ENCODE measurements at places on chromosomes 11 and 22.
A peak's percentile ranks its signal among the peaks of the same experiment; 100 is the strongest.

DNA sequence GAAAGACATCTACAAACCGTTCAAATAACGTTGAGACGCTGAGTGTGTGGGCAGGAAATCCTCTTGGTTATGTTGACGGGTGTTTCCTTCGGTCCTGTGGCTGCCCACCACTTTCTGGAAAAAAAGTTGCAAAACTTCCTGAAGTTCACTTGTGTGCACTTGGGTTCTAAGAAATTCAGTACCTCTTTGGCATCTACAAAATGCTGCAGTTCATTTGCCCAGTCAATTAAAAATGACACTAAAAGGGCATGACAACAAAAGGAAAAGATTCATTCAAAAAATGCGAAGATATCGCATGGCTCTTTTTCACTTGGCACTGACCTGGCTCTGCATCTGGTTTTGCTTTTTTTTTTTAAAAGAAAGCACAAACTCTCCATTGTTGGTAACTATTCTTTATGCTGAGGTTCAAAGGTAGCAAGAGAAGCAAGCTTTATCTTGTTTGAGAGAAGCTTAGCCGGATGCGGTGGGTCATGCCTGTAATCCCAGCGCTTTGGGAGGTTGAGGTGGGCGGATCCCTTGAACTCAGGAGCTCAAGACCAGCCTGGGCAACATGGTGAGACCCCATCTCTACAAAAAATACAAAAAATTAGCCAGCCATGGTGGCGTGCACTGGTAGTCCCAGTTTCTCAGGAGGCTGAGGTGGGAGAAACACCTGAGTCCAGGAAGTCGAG lies 10.6 kb upstream of the XBP1 start:
- no peak for DNase-seq

GRCh38 chr22:46614025-46614931 lies 5.9 kb upstream of the GRAMD4 start:
- DNase-seq = no peak

DNA sequence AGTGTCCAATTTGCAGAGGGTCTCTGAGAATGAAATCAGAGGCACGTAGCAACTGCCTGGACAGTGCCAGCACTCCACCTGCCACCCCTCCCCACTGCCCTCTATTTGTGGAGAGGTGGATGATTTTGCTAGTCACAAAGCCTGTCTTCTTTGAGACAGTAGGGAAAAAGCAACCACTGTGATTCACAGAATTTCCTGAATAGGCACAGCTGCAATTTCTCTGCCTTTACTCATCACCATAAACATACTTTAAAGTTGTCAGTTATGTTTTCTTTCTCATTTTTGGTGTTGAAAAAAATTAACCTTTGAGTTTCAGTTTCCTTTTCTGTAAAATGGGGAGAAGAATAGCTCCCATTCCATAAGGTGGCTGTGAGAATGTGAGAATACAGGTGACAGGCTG lies 134.3 kb downstream of the TEAD1 start:
- no peak for DNase-seq

DNA sequence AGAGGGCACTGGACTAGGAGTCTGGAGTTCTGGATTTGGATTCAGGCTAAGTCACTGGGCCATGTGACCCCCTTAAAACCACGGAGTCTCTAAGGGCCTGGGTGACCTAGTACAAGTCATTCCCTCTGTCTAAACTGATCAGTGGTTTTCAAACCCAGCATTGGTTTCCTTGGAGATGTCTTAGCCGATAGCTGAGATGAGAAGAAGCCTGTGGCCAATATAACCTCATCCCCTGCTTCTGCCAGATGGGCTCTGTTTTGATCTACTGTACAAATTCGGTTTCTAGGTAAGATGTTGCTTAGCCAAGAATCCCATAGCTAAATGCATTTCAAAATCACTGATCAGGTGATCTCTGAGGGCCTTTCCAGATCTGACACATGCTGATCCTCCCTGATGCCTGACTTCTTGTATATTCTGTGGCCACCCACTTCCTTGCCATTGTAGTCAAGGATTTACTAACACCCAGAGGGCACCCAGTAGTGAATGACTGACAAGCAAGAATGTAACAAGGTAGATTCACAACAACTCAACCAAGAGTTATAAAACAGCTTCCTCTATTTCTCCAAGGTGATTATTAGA lies 53.1 kb downstream of the GALNT18 start:
- DNase-seq = no peak

GRCh38 chr11:101777476-101777875 lies 137.3 kb upstream of the CEP126 start:
- no peak for DNase-seq

GRCh38 chr22:23064381-23065068 lies 5.8 kb upstream of the GNAZ start:
- DNase-seq = no peak

- no peak for DNase-seq
Measured at GRCh38 chr11:68302670-68303069, 9.7 kb upstream of the LRP5 start.

DNA sequence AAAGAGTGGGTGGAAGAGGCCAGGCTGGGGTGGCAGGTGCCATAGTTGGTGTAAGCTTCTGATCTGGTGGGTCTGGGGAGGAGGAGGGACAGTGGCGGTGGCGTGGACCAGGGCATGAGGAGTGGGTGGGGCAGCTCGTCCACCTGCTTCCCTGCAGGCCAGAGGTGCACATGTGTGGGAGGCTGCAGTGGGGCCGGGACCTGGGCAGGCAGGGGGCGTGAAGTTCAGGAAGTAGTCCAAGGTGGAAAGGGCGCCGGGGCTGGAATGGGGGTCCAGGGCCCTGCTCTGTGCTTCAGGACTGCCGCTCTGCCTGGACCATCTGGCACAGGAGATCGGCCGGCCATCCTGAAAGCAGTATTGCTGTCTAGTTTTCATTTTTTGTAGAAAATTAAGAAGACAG lies 15.9 kb downstream of the RIBC2 start:
- DNase-seq = no peak

GRCh38 chr11:120801801-120802689 lies 221.9 kb upstream of the TBCEL start:
- DNase-seq = no peak

DNA sequence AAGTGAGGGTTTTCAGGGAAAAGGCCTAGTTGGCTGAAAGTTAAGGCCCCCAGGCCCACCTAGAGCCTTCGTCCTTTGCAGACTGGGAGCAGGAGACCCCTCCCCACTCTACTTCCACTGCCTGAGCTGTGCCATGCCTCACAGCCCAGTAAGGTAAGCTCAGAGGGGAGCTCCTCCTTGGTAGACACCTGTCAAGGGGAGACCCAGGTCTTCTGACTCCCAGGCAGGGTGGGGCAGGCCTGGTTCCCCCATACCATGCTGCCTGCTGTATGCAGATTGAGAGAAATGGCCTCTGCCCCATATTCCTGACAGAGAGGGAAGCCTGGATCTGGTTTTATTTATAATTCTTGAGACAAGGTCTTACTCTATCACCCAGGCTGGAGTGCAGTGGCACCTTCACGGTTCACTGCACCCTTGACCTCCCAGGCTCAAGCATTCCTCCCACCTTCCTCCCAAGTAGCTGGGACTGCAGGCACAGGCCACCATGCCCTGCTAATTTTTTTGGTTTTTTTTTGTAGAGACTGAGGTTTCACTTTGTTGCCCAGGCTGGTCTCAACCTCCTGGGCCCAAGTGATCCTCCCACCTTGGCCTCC lies 697 bp downstream of the RAB36 start:
- DNase-seq = no peak

GRCh38 chr11:77993902-77994301 lies 566 bp downstream of the INTS4 start:
- DNase-seq = no peak

GRCh38 chr11:119571311-119571710 lies 148.3 kb upstream of the THY1 start:
- no peak for DNase-seq

GRCh38 chr11:88174709-88175568 lies at the start of gene RAB38:
RAB38 (minus strand) TSS chr11:88175443; CDS start chr11:88175384, 59 bp downstream.
- no peak for DNase-seq

GRCh38 chr11:103619480-103619879 lies 417.0 kb upstream of the DDI1 start:
- no peak for DNase-seq

DNA sequence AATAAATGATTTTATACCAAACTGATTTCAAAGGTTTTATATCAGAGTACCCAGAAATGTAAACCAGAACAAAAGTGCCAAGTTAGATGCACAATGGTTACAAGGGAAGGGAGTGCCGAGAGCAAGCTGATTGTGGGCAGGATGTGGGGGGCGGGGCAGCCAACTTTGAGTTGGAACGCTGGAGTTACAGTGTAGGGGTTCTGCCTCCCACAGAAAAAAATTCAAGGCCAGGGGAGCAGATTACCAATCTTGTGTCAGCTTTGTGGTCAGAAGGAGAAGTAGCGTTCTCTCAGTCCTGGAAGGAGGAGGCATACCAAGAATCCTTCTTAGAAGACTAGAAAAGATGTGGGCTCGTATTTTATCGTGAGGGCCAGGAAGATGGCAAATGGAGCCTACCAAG lies 15.9 kb upstream of the POU2AF2 start:
- no peak for DNase-seq

DNA sequence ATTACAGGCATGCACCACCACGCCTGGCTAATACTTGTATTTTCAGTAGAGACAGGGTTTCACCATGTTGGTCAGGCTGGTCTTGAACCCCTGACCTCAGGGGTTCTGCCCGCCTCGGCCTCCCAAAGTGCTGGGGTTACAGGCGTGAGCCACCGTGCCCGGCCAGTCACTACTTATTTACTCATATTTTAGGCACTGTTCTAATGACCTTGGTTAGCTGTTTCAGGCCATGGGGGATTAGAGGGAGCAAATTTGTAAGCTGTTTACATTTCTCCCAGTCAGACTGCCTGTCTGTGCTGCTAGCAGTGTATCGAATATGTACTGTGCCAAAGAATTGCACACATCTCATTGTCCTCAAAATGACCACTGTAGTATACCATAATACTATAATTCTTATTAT lies 32.7 kb upstream of the PACSIN2 start:
- DNase-seq = no peak

DNA sequence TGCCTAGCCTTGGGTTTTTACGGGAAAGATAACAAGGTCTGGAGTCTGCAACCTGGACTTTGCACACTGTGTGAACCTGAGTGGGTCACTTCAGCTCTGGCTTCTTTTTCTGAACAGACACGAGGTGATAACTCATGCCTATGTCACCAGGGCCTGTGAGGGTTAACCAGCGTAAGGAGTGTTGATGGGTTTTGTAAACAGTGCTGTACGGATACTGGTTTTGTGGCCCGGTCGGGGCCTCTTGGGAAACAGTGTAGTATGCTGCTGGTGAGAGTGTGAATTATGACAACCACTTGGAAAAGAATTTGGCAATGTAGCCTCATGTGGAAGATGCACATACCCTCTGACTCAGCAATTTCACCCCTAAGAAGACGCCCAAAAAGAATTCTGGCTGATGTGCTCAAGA lies 266.8 kb downstream of the MN1 start:
- peak; percentile 92 for DNase-seq

GRCh38 chr11:129230006-129230405 lies 37.9 kb upstream of the ARHGAP32 start:
- DNase-seq = no peak

DNA sequence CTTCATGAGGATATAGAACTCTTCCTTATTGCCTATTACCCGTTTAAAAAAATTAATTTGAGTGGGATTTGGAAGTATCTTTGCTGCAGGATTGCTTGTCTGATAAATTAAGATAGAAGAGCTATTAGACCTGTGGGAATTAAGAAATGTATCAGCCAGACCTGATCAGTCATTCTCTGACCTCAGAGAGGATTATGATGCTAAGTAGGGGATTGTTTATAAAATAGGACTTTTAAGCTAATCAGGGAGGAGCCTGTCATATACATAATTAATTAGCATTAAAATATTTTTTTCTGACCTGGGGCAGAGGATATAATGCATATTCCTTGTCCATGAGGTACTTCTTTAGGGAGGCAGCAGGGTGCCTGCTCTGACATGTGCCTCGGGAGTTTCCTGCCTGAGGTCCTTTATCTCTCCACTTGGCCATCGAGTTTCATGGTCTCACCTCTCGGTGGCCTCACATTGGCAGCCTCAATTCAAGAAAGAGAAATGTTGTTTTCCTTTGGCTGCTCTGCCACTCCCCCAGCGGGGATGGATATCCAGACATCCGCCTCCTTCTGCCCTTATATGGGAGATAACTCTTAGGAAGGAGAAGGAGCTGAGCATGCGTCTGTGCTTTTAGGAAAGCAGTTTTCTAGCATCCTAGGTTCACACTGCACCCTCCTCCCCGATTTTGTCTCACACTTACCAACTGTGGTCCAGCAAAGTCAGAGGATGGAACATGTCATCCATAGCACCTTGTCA lies 41.1 kb downstream of the DIXDC1 start:
- DNase-seq = peak; percentile 38

Data from fibroblast of skin of left biceps (primary cell).